ENCODE measurements at places on chromosomes 4 and X.

- no peak for DNase-seq
These were observed 206.0 kb downstream of the HHIP start for GRCh38 chr4:144851948-144852347.

GRCh38 chr4:145697332-145697731 is 17.4 kb downstream of the C4orf51 start:
- DNase-seq: no peak

DNA sequence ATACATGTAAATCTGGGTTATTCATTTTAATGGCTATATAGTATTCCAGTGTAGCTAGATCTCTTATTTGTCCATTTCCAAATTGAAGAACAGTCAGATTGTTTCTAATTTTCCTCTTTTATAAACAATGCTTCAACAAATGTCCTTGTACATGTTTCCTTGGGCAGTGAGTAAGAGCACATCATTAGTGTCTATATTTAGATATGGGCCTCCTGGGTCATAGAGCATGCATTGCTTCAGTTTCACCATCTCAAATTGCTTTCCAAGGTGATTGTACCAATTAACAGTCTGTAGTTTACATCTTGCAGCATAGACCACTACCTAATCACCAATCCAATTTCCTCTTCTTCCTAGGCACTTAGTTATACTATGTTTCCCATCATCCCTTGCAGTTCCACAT is 13.4 kb downstream of the PHKA2 start:
- no peak for DNase-seq

- DNase-seq: no peak
These were observed 49.5 kb upstream of the LNX1 start for GRCh38 chr4:53640576-53641453.

- no peak for DNase-seq
These were observed 27.5 kb upstream of the GPR78 start for GRCh38 chr4:8552581-8553205.

- DNase-seq: no peak
These were observed 125.8 kb upstream of the SLC7A11 start for GRCh38 chr4:138367942-138368341.

DNA sequence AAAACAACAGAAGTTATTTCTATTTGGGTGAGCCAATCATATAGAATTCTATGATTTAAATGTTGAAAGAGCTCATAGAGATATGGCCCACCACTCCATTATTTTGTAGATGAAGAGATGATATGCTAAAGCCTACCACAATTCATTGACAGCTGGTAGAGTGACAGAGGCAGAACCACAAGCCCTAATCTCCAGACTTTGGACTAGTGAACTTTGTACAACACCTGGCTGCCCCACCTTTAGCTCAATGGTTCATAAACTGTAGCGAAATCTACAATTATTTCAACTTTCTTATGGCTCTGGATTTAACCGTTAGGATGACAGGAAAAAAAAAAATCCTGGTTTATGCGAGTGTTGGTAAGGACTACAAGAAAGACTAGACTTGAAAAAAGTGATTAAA is 50.9 kb downstream of the PRKG2 start:
- DNase-seq: no peak

- DNase-seq: no peak
These were observed 15.9 kb downstream of the RTL9 start for GRCh38 chrX:110374559-110374958.

Measured in activated naive CD8-positive, alpha-beta T cell treated with anti-CD3 and anti-CD28 coated beads, Interleukin-2, amount 50 U/mL, for 16 hours (primary cell).